ENCODE measurements at places on chromosomes 11 and 22.

GRCh38 chr22:38137876-38138687, 27.6 kb upstream of the BAIAP2L2 start:
- no peak for DNase-seq

- DNase-seq, result no peak
Measured at GRCh38 chr11:60077981-60078380, 10.5 kb upstream of the MS4A2 start.

DNA sequence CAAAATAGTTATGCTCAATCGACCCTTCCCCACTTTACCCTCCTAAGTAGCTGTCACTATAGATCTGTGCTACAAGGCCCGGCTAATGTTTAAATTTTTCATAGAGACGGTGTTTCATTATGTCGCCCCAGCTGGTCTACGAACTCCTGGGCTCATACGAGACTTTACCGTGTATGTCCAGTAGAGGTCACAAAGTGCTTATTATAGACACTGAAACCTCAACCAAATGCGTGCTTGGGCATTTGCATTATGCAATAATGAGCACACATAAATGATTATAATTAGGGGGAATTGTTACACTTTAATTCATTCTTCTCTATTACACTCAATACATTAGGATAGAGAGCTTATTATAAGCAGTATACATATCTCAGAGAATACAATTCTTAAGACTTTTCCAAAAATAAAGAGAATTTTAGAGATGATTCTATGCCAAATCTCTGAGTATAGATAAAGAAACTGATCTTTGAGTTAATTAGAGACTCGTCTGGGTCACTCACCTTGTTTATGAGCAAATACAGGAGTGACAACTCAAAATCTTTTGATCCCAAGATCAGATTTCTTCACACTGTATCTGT, 12.5 kb upstream of the MRPL16 start:
- DNase-seq, result peak; percentile 53

DNA sequence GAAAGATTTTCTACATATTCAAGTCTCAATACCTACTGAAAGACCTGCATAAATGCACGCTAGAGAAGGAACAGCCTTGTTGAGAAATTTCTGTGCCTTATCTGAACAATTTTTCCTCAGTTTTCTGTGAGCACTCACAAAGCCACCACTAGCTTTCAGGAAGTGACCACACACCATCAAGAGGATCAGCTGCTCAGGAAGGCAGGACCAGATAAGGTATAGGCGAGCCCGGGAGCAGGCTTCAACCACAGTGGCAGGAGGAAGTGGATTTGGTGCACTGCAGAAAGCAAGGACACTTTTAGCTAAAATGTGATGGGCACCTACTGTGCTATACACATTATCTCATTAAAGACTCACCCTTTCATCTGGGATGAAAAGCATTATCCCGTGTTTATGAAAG, 220.8 kb downstream of the RAB38 start:
- no peak for DNase-seq

- peak; percentile 13 for DNase-seq
Measured at GRCh38 chr11:35139722-35140282, 831 bp downstream of the CD44 start.

DNA sequence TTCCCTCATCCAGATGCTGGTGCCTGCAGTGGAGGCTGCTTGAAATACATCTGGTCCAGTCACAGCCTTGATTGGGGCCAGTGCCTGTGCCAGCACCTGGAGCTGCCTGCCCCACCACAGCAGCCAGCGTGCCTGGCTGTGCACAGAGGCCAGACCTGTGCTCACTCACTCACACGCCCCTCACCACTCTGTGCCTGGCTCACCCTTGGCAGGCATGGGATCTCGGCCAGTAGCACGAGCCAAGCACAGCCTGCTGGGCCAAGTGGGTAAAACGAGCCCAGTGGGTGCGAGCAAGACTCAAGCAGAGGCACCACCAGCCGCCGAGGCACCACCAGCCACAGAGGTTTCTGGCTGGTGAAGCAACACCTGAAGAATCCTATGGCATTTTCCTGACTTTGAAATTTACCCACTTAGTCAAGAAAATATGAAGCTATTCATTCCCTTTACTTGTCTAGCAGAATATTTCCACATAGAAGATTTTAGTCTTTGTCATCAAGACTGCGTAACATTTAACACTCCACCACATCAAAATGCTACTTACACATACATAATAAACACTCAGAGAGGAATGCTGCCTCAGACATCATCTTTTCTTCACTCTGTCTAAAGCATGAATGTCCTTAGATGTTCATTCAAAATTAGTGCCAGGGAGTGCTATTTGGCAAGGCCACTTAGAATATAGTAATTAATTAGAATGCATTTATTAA, 424.3 kb upstream of the FAT3 start:
- no peak for DNase-seq

DNA sequence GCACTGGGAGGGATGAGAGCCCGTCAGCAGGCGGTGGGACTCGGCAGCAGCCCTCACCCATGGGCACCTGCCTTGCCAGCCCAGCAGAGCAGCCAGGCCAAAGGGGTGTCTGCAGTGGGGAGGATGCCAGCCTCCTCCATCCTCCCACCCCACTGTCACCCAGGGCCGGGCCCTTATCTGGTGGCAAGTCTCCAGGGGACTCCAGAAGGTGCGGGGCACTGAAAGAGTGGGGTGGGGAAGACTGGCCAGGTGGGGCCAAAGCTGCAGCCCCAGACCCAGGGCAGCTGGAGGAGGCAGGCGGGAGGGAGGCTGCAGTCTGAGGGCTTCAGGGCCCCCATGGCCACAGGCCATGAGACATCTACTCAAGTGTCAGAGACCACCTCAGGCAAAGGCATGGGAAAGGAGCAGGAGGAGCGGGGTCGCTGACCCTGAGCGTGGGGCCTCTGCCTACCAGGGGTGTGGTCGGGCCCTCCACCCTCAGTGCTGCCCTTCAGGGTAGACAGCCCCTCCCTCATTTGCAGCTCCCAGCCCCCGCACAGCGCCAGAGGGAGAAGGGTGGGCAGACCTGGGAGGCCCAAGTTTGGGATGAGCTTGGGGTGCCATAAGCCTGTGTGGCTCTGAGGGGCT, 3.5 kb downstream of the DGCR6L start:
- DNase-seq, result no peak

DNA sequence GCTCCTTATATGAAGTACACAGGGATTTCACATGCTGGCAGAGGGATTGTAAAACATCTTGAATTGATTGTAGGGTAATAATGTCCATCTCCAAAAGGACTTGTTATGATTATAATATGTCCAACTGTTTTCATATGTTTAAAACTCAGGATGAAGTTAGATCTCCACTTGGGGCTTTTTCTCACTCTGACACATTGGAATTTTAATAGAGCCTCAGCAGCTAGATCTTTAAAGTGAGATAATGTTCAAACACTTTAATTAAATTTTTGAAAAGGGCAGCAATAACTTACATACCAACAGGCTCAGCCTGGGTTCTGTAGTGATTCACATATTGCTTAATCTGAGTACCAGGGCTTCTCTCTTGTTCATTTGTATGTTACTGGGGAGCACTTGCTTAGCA, 152.1 kb downstream of the NELL1 start:
- no peak for DNase-seq

DNA sequence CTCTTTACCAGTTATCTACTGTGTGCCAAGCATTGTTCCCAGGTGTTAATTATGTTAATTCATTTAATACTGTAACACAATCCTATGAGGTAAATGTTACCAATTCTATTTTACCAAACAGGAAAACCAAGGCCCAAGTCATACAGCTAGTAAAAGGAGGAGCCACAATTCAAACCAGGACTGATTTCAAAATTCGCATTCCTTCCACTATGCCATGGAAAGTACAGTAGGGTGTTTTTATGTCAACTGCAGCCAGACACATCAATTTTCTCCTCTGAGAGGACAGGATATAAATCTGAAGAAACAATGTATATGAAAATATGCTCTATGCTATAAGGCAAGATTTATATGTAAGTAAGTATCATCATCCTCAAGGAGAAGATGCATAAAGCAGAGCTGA, 104.3 kb downstream of the RPL27A start:
- DNase-seq, result no peak

DNA sequence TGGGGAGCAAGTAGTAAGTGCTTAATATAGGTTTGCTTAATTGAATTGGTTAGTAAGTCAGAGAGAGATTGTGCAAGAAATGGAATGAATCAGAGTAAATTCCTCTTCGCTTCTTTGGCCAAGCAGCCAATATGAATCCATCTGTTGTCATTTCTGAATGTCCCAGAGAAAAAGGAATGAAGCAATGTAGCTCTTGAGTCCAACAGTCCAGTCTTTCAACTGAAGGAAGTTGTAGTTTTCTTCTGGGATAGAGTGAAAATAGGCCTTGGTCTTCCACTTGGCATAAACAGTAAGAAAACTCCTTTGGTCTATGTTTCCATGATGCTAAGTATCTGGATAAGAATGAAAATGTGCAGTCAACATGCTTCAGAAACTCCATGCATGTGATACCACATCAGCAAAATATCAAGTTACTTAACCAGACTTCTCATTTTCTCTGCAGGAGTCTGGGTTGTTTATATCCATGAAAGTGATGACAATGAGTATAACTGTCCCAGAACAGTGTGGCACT, 1.8 kb upstream of the FIBIN start:
- DNase-seq, result no peak

DNA sequence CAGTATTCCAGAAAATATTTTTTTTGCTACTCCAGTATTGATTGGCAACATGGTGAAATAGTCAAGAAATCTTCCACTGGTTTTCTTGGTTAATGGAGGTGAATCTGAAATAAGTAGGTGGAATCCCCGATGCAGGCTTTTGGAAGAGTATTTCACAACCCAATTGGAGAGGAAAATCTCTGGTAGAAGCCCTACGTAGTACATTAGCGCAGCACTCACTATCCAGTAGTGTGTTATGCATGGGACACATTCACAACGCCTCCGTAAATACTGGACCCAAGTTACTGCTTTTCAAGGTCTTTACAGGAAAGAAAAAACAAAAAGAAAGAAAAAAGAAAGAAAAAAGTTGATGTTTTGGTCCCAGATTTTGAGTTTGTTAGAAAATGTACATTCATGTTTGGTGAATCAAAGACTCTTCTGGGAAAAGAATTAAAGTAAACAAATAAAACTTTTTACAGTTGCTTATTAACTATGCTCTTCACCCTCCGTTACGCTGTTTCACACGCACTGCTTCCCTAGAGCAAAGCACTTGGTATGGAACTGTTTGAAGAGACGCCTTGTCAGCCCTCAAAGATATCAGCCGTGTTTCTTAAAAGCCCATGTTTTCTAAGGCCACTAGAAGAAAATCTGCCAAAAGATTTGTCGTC, 170.4 kb upstream of the CTSC start:
- DNase-seq, result no peak

GRCh38 chr11:117303101-117303500, 12.0 kb downstream of the BACE1-AS start:
- peak; percentile 95 for DNase-seq

GRCh38 chr11:13939961-13940906, 22.3 kb upstream of the SPON1 start:
- no peak for DNase-seq

DNA sequence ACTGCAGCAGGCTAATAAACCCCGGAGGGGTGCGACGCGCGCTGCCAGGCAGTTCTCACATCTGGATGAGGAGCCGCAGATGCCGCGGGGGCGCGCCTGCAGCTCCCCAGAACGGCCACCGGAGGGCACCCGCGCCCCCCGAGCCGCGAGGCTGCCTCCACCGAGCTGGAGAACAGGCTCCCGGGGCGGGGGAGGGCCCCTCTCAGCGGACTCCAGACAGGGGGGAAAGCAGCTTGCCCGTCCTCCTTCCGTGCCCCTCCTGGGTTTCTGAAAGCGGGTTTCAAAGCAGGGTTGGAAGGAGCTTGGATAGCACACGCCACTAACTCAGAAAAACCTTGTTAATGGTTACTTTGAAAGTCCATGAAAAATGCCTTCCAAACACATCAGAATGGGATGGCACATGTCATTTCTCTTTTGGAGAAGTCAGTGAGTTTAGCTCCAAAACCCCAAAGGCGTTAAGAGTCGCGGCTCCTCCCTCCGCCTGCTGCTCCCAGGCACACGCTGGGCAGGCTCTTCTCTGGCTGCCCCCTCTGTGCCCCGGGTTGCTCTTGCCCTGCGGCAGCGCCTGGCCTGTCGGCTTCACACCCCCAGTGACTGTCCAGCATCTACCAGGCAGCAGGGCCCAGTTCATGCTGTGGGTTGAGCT, 317.8 kb downstream of the NTM start:
- no peak for DNase-seq

DNA sequence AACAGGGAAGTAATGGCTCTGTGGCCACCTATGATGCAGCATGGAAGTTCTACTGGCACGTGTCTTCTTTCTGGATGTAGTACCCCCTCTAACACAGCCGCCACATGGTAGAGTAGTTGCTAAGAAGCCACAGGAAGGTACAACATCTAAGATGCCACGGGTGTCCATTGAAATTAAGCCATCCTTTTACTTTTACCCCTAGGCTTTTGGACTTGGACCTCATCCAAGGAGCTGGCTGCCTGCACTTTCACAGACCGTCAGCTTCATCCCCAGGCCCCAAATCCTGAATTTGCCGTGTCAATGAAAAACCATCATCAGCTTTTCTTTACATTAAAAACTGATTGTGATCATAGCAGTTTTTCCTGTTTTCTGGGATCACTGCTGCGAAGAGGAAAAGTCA, 102.4 kb downstream of the RPL27A start:
- no peak for DNase-seq

DNA sequence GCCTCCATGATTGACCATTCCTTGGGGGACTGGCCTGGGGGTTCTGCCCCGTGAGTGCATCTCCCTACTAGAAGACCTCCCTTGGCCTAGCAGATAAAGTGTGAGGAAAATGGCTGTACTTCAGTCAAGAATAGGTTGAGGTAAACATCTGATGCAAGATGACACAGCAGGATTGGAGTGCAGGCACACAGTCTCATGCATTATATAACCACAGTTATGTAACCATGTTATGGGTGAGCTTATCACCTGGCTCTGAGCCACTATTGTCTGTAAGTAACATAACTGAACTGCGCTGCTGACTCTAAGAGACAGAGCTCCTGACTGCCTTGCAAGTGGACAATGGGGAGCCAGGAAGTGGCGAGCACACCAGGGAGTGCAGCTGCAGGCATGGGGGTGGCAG, 378.7 kb upstream of the ANO5 start:
- peak; percentile 36 for DNase-seq

- DNase-seq, result no peak
Measured at GRCh38 chr11:131991606-131992005, 621.2 kb downstream of the NTM start.
